ENCODE measurements at places on chromosomes 6 and 20.
A peak's percentile ranks its signal among the peaks of the same experiment; 100 is the strongest.

- DNase-seq: no peak
Observed at GRCh38 chr6:142757852-142758628, 186.9 kb downstream of the HIVEP2 start.

DNA sequence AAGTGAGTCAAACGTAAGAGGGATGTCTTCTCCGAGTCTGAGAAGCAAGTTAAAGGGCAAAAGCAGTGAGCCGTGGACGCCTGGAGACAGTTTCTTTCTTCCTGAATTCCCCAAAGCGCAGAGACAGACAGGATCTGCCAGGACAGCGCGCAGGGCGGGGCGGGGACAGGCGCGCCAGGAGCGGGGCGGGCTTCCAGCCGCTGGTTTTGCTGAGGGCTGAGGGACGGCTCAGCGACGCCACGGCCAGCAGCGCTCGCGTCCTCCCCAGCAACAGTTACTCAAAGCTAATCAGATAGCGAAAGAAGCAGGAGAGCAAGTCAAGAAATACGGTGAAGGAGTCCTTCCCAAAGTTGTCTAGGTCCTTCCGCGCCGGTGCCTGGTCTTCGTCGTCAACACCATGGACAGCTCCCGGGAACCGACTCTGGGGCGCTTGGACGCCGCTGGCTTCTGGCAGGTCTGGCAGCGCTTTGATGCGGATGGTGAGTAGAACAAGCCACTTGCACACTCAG, at the start of gene SCGN:
Gene SCGN, plus strand, starts transcription at position 209 of the 509 bp plus-strand sequence. Its CDS starts 189 bp downstream, at position 398.
- DNase-seq: peak; percentile 22

- no peak for DNase-seq
Observed at GRCh38 chr6:44217332-44218143, 812 bp downstream of the MYMX start.

- DNase-seq: peak; percentile 81
Observed at GRCh38 chr6:33312361-33313104, 1.3 kb downstream of the TAPBP start.

GRCh38 chr6:16129623-16130401, 926 bp downstream of the MYLIP start:
- DNase-seq: peak; percentile 41

DNA sequence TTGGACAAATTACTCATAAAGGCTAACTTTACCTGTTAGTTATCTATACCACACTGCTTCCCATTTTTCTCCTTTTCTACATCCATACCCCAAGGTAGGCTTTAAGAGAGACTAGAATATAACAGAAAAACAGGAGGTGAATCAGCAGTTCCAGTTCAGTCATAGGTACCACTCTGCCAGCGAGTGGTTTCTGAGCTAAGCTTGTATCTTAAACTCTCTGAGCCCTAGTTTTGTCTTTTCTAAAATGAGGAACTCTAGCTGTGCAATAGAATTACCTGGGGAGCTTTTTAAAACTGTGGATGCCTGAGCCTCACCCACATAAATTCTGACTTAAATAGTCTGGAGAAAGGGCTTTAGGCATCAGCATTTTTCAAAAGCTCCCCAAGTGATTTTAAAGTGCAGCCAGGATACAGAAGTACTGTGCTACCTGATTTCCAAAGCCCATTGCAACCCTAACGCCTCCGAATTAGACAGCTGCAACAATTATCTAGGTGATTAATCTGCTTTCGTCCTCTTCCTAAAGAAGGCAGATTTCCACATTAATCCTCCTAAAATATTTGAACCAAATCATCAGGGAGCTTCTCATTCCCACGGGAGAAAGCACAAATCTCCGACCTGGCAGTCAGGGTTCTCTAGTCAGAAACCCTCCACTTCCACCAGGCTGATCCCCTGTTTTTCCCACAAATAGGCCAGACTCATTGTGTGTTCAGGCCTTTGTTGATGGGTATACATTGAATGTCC, 37.4 kb upstream of the RPL7L1 start:
- DNase-seq: no peak

DNA sequence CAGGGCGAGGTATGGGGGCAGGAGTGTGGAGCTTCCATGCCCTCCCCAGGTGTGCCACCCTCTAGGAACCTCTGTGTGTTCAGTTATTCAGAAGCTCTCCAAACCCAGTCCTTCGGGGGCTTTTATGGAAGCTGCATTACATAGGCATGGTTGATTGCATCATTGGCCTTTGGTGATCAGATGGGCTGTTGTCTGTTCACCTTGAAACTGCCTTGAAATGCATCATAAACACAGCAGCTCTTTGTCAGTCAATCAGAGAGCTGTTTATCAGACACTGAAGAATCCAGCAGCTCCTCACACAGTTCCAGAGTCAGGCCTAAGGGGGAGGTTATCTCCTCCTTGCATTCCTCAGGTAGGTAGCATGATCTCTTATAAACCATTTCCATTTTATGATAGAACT, 62.4 kb downstream of the E2F3 start:
- no peak for DNase-seq

- no peak for DNase-seq
Observed at GRCh38 chr6:152765331-152765730, 14.7 kb downstream of the VIP start.

GRCh38 chr6:41466437-41466990, 79.7 kb upstream of the FOXP4 start:
- no peak for DNase-seq

GRCh38 chr6:150865043-150865405, 478 bp upstream of the MTHFD1L start:
- DNase-seq: no peak

DNA sequence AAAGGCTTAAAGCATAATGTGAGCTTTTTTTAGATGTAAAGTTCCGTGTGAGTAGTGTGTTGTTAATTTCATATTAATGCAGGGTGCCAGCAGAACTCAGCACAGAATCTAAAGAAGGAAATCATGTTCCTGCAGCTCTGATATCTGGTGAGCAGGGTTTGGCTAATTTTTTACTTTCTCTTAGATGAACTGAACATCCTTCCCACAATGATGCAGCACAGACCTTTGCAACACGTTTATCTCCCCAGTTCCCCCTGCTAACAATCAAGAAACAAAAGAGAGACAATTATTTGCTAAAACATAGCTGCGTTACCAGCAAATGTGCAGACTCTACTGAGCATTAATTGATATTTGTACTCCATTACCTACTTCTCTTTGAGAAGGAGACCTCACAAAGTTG, 39.1 kb upstream of the ATXN1 start:
- no peak for DNase-seq

DNA sequence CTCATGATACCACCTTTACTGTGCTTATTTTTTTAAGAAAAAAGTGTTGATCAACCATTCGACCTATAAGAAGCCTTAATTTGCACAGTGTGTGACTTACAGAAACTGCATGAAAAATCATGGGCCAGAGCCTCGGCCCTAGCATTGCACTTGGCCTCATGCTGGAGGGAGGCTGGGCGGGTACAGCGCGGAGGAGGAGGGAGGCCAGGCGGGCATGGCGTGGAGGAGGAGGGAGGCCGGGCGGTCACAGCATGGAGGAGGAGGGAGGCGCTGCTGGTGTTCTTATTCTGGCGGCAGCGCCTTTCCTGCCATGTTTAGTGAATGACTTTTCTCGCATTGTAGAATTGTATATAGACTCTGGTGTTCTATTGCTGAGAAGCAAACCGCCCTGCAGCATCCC, 15.6 kb upstream of the SLC22A1 start:
- DNase-seq: no peak

- DNase-seq: no peak
Observed at GRCh38 chr6:42179945-42180313, 6.8 kb downstream of the GUCA1A start.

DNA sequence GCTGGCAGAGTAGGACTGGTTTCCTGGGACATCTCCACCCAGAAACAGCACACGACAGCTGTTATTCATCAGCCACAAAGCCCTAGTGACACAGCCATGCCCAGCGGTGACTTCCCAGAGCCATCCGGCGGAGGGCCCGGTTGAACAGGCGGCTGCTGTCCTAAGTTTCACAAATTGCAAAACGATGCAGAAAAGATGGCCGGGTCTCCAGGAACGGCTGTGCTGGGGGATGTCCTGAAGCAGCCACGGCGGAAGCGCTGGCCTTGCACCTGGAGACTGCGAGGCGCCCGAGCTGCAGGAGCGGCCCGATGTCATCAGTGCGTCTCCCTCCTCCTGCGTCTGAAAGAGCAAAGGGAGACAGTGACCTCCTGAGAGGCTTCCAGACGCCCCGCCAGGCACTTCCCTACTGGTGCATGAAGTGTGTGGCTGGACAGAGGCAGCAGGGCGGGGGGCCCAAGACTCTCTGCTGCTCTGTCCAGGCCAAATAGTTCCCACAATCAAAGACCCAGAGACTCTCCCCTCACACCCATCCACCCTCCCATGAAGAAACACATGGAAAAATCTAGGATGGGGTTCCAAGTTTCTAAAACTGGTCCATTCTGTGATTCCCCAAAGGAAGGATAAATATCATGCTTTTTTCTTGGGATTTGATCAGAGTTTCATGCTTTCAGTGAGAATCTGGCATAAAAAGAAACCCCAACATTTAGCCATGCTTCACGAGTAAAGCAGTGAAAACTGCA, 44.0 kb downstream of the SSR1 start:
- DNase-seq: no peak

- no peak for DNase-seq
Observed at GRCh38 chr20:57573894-57574293, 13.0 kb downstream of the PCK1 start.

- no peak for DNase-seq
Observed at GRCh38 chr20:20562507-20562906, 149.9 kb downstream of the RALGAPA2 start.

GRCh38 chr6:7136859-7137334, 29.1 kb downstream of the RREB1 start:
- no peak for DNase-seq

DNA sequence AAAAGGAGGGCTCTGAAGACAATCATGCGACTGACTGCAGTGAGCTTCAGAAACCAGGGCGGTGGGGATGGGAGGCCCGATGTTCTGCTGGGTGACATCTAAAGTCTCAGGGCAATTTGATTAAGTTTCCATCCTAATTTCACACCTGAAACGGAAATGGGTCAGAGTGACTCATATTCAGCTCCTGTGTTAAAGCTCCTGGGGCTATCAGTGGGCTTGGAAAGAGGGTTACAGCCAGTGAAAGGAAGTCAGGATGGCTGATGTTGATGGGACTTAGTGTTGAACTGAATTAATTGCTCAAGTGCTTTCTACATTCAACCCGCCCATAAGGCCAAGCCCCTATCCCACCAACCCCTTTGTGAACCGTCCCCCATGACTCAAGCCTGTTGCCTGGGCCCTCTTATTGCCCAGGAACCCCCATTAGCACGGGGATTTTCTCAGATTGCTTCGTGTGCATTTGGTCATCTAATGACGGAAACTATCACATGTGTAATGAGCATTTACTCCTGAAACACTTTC, 47.1 kb upstream of the TBC1D7 start:
- peak; percentile 32 for DNase-seq

DNA sequence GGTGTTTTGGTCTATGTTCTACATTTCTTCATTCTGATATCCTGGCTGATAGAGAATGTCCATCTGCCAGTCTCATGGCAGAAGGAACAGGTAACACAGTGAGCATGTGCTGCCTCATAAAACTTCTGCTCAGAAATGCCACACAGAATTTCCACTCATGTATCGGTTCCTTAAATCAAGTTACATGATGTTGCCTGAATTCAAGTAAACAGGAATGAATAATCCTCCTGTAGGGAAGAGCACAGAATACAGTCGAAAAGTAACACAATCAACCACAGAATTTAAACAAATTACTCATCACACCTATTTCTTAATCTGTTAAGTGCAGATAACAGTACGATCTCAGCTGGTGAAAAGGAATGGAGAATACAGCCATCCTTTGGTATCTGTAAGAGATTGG, 74.7 kb downstream of the FAM217A start:
- DNase-seq: no peak

DNA sequence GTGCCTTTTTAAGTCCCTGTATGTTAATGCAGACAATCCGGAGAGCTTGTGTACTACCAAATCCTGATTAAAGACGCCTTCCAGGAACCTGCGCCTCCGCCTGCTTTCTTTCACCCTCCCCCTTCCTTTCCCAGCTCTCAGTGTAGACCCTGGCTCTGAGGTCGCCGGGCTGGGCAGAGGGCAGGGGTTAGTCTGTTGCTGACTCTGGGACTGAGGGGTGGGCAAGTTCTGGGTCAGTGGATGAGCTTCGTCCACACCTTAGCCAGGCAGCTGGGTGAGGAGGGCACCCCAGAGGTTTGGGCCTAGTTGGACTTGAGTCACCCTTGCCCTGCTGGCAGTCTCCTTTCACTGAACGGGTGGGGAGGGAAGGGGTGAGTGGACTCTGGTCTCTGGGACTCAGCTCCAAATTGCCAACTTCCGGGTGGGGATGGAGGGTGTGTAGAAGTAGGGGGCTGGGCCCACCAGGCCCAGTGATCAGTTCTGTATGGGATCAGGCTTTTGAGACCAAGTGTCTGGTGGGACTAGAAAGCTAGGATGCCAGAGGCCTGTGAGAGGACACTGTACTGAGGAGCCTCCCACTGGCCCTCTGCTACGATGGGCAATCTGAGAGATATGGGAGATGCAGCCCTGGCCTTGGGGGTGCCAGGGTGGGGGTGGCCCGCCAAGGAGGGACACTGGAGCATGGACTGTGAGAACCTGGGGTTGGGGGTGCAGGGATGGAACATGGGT, 21.3 kb upstream of the SLC22A7 start:
- DNase-seq: no peak

- DNase-seq: peak; percentile 23
Observed at GRCh38 chr6:157550114-157550989, 169.4 kb downstream of the ZDHHC14 start.

DNA sequence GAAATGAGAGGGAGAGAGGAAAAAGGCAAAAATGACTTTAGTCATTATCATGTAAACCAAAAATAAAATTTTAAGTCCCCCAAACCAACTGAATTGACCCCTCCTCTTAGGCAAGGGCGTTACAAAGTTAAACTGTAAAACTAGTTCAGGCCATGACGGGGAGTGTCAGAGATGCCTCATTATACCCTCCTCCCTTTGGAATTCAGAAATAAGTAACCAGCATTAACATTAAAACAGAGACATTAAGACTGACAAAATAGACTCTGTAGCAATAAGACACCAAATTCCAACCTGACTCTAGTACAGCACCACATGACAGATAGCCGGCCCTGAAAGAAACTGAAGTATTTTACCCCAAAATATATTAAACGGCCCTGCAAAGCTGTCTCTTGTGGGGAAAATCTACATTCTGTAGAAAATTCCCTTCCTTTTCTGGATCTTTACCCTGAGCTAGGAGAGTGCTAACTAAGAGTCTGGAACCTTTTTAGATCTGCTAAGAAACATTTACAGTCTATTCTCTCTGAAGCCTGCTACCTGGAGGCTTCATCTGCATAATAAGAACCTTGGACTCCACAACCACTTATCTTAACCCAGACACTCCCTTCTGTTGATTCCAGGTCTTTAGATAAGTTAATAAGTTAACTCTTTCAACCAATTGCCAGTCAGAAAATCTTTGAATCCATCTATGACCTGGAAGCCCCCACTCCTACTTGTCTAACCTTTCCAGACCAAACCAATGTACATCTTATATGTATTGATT, 150.7 kb downstream of the PKHD1 start:
- DNase-seq: no peak

GRCh38 chr6:52931351-52931750, 21.9 kb upstream of the GSTA3 start:
- no peak for DNase-seq

All from activated CD8-positive, alpha-beta memory T cell treated with anti-CD3 and anti-CD28 coated beads, Interleukin-2, amount 50 U/mL, for 4 hours (primary cell).